ENCODE measurements at places on chromosomes 16 and 17. TPM values are rescaled to one million over a fixed set of nuclear protein-coding genes. Genes with fewer than 3 reads are reported as not detected.

- H3K4me1 ChIP-seq: no peaks in the 10 kb centered on the region
- no peaks in the 10 kb centered on the region for H3K36me3 ChIP-seq
- peaks cover 51% of the 10 kb centered on the region for H3K27me3 ChIP-seq
- H3K4me3 ChIP-seq: peak overlapping the region; percentile 17
Measured at GRCh38 chr17:2724784-2725164, 13.2 kb upstream of the CLUH start.

GRCh38 chr17:80870401-80870800 is 121.2 kb upstream of the CHMP6 start:
- DNase-seq: no peak
- no peak overlapping the region for H3K27ac ChIP-seq
- H3K27me3 ChIP-seq: no peaks in the 10 kb centered on the region
- peaks cover 7% of the 10 kb centered on the region for H3K36me3 ChIP-seq

GRCh38 chr17:78337244-78338109 is 22.4 kb downstream of the SOCS3 start:
- H3K4me3 ChIP-seq: no peak overlapping the region
- no peaks in the 10 kb centered on the region for H3K27me3 ChIP-seq
- peak overlapping the region; percentile 90 for H3K27ac ChIP-seq
- H3K4me1 ChIP-seq: peaks cover 23% of the 10 kb centered on the region
- H3K36me3 ChIP-seq: no peaks in the 10 kb centered on the region

Gene CCDC200
- total RNA-seq: not detected

Measured in IMR-90 (cell line).